ENCODE measurements at places on chromosomes 3 and 15.

- peak; percentile 37 for DNase-seq
Observed at GRCh38 chr15:78308422-78309032, 9.1 kb upstream of the SKIC8 start.

- no peak for DNase-seq
Observed at GRCh38 chr3:31096661-31097395, 202.4 kb upstream of the GADL1 start.

DNA sequence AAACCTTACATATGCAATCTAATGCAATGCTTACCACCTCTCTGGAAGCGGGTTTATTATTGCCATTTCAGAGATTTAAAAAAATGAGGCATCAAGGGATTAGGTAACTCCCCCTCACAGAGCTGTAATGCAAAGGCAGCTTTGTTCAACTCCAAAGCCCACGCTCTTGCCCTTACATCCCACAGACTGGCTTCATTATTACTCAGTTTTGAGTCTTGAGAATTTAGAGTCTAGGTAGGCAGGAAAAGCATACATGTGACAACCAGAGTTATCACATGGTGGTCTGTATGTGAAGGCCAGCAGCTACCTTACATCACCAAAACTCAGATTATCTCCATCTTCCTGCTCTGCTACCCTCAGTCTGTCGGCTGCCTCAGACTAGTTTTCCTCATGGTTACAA lies 326.9 kb downstream of the UACA start:
- no peak for DNase-seq

GRCh38 chr3:11346416-11346815 lies 74.2 kb downstream of the ATG7 start:
- DNase-seq, result no peak

DNA sequence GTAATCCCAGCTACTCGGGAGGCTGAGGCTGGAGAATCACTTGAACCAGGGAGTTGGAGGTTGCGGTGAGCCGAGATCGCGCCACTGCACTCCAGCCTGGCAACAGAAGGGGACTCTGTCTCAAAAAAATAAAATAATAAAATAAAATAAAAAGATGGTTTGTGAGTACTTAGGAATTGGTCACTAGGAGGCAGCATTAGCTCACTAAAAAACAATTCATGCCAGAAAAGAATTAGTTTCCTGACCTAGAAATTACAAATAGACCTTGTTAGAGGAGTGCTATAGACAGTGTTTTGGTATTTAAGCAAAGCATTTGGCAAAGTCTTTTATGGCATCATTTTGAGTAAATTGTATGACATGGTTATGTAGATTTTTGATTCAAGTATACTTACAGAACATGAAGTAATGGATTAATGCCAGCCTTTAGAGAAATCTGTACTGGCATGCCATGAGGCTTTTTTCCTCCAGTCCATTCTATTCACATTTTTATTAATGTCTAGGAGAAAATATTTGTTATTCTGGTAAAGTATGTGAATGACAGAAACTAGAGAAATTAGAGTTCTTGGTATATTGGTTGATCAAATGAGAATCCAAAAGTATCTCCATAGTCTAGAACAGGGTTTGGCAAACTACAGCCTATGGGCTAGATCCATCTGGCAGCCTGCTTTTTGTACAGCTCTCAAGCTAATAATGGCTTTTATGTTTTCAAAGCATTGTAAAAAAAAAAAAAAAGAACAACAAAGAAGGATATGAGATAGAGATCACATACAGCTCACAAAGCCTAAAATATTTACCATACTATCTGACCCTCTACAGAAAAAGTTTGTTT lies 81.6 kb downstream of the LRRC49 start:
- no peak for DNase-seq

GRCh38 chr3:169764312-169764881 lies 463 bp downstream of the TERC start:
- peak; percentile 69 for DNase-seq

DNA sequence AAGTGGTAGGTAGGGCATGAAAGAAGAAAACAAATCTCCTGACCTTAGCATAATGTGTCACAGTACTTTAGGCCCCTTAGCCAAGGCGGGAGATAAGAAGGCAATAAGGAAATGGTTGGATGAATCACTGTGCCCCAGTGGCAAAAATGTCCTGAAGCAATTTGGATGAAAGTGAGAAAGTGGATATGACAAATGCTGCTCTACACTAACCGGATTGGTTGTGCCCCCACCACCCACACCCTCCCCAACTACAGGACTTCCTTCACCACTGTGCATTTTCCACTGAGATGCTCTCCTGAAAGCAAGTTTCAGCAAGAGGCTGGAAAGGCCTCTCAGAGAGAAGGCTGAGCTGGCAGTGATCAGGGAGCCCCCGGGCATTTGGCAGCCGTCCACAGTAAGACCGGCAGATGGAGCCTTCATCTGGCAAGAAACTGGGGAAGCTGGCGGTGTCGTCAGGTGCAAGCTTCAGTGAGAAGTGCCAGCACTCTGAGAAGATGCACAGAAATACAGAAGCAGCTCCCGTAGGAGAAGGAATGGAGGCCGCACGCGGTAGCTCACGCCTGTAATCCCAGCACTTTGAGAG lies 63.8 kb downstream of the ATP1B3 start:
- peak; percentile 51 for DNase-seq

GRCh38 chr3:188925376-188925775 lies 246.4 kb upstream of the TPRG1 start:
- DNase-seq, result no peak

DNA sequence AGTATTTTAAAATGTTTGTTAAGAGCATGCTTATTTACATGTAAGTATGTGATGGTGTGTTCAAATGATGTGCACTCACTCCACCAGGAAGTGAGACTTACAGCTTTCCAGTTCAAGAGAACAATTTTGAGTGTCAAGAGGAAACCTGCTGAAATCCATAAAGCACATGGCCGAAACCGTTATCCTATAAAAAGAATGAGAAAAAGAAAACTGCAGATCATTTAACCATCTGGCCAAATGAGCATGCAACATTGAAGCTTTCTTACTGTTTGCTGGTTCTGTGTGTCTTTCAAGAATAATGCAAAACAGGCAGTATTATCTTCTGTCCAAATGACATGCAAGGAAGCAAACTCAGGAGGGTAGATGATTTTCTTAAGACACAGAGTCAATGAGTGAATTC lies 26.3 kb downstream of the GABRR3 start:
- no peak for DNase-seq

DNA sequence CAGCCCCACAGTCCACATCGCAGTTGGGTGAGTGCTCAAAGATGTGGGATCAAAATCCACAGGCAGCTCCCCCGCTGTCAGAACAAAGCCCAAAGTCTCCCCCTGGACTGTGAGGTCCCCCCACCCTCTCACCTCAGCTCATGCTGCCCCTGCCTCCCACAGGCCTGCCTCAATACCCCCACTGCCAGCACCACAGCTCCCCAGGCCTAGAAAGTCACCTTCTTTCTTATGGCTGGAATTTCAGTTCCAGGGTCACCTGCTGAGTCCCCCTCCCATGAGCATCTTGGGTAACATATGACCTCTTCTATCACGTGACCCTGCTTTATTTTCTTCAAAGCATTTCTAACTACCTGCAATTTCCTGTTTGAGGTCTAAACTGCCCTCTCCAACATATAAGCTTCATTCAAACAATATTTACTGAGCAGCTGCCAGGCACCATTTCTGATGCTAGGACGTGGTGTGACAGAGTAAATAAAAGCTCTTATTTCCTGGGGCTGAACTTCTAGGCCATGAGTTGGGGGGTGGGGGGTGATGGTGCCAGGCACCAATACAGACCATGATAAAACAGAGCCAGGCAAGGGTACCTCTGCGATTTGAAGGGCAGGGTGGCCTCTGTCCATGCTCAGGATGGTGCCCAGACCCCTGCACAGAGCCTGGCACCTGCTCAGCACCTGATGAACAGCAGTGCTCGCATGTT lies 2.4 kb upstream of the TMEM89 start:
- no peak for DNase-seq

- DNase-seq, result no peak
Observed at GRCh38 chr15:60438646-60439045, 40.3 kb downstream of the ICE2 start.

DNA sequence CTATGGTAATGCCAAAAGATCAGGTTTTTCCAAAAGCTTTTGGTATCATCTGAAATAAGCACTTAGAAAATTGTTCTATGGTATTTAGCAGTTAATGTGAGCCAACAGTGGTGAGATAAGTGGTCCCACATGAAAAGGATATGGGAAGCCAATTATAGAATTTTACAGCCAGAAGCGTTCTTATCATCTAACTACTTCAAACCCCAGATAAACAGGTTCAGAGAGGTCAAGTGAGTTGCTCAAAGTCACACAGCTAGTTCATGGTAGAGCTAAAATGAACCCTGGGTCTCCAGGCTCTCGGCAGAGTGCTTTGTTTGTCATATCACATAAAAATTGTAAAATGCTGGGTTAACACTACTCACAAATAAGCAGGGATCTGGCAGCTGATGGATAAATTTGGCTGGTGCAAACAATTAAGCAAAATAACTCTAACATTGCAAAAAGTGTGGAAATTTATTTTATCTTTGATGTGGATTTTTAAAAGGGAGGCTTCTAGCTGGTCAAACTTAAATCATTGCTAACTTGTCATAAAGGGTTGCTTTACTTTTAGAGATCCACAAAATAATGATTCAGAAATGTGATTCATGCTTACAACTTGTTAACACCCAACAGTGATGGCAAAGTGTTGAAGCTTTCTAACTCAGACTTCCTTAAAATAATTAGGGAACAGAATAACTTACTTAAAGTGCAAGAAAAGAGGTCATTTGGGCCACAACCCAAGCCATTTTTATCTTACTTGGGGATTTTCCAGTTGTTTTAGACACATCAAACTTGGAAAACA lies 202.8 kb upstream of the TBC1D5 start:
- DNase-seq, result no peak

Measured in stimulated activated CD4-positive, alpha-beta T cell treated with anti-CD3 and anti-CD28 coated beads, Interleukin-4, amount 100 ng/mL, for 24 hours (primary cell).